Dermis lymphatic vessel endothelial cell (primary cell): ENCODE measurements at places on chromosomes 4 and X. TPM values are rescaled to one million over a fixed set of nuclear protein-coding genes. Genes with fewer than 3 reads are reported as not detected.

The FANCB gene
- 2.0 and 3.2 TPM in 2 replicates for total RNA-seq

The GAGE12H gene
- not detected in 2 replicates for total RNA-seq

The DCAF12L2 gene
- total RNA-seq, result not detected in 2 replicates

The DCAF12L1 gene
- total RNA-seq, result not detected in 2 replicates

The FRG2 gene
- total RNA-seq, result not detected in 2 replicates

The RGN gene
- 0.33 and 0.34 TPM in 2 replicates for total RNA-seq

The PIN4 gene
- total RNA-seq, result 9.5 and 12.4 TPM in 2 replicates

The PPM1K gene
- total RNA-seq, result 2.5 and 3.9 TPM in 2 replicates

The PHKA1 gene
- total RNA-seq, result 6.3 and 10.3 TPM in 2 replicates

The CSAG1 gene
- not detected in 2 replicates for total RNA-seq

The SMIM43 gene
- 0.09 and 0.33 TPM in 2 replicates for total RNA-seq

The PNCK gene
- not detected in 2 replicates for total RNA-seq

The TGIF2LX gene
- total RNA-seq, result not detected in 2 replicates

The SHISA3 gene
- total RNA-seq, result not detected in 2 replicates

The CITED1 gene
- 0.17 and 0.33 TPM in 2 replicates for total RNA-seq

The TLR10 gene
- total RNA-seq, result not detected in 2 replicates

The DAPP1 gene
- total RNA-seq, result not detected in 2 replicates

The DDX53 gene
- total RNA-seq, result under 0.01 TPM in 1 of 2 replicates, not detected in the other

The MAGEA2B gene
- not detected in 2 replicates for total RNA-seq

The RXFP1 gene
- not detected in 2 replicates for total RNA-seq

The IQCM gene
- not detected in 2 replicates for total RNA-seq

The CEP135 gene
- 6.5 and 6.6 TPM in 2 replicates for total RNA-seq

The SYP gene
- 0.17 and 0.22 TPM in 2 replicates for total RNA-seq

The RASSF6 gene
- not detected in 2 replicates for total RNA-seq

The IL21 gene
- not detected in 2 replicates for total RNA-seq

The SAGE1 gene
- not detected in 2 replicates for total RNA-seq

The CHM gene
- total RNA-seq, result 18.6 and 22.9 TPM in 2 replicates
